ENCODE measurements at places on chromosomes 1 and 21.
A peak's percentile ranks its signal among the peaks of the same experiment; 100 is the strongest.

GRCh38 chr21:38948377-38949069 lies 142.8 kb downstream of the ETS2 start:
- no peak for DNase-seq

DNA sequence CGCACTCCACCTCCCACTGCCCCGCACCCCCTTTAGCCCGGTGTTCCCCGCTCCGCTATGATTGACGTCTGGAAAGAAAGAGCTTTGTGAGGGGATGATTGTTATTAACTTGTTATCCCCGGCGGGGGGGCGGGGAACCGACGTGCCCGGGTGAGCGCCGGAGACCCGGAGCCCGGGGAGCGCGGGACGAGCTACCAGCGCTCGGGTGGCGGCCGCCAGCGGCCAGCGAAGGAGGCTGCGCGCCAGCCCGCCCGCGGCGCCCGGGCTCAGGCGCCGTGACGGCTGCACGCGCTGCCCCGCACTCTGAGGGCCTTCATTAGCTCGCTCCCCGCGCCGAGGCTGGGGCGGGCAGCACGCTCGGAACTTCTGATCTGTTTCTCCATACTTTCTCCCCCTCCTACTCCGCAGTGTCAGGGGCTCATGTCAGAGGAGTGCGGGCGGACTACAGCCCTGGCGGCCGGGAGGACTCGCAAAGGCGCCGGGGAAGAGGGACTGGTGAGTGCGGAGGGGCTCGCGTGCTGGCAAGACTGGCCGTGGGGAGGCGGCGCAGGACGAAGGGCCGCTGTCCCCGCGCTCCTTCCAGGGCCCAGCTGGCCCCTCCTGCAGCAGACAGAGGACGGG lies 2.1 kb downstream of the LHX8 start:
- no peak for DNase-seq

DNA sequence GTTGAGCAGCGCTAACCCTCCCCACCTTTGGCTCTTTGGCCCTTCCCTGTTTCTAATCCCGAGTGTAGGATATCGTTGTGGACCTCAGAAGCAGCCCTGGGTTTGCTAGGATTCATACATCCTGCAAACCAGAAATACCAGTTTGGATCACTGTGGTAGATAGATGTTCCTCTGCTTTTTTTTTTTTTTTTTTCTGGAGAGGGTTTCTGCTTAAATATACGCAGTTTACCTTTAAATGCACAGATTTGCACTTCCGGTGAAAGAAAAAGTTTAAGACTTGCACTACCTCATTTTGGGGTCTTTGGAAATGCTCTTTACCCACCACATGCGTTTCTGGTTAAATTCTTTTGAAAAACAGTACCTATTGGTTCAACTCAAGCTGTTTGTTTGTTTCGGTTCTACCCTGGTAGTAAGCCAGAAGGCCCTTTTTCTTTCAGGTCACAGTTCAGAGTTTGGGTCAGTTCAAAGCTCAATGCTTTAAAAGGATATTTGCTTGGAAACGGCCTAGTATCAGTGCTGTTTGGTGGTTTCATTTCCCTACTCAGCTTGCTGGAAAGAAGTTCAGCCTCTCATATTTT lies 908 bp downstream of the DDI2 start:
- peak; percentile 16 for DNase-seq

DNA sequence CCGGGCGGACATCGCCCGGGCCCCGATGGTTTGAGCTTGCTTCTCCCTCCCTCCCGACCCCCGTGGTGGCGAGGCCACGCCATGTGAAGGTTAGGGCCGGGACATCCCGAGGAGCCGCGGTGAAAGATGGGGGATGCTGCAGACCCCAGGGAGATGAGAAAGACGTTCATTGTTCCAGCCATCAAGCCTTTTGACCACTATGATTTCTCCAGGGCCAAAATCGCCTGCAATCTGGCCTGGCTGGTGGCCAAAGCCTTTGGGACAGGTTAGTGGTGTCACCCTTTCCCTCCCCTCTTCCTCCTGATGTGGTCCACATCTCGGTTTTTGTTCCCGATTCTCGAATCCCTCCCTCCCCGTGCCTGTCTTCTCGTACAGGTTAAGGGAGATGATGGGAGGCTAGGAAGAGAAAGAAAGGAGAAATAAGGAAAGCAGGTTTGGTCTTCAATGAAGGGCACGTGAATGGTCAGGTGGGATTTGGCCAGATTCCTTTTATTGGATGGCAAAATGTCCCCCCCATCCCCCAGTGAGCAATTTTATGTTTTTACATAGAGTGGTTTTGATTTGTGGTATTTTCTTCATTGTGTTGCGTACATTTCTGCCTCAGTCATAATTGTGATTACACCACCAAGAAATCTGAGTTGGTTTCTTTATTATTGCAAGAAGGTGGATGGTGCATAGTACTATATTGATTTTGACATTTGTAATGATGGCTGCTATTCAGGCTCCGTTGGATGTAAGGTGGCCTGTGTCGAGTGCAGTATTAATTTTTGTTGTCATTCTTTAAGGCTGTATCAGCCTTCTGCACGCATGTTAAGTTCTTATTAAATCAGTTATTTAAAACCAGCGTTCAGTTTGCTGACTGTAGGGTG lies 1.2 kb downstream of the CAMSAP2 start:
- peak; percentile 24 for DNase-seq

DNA sequence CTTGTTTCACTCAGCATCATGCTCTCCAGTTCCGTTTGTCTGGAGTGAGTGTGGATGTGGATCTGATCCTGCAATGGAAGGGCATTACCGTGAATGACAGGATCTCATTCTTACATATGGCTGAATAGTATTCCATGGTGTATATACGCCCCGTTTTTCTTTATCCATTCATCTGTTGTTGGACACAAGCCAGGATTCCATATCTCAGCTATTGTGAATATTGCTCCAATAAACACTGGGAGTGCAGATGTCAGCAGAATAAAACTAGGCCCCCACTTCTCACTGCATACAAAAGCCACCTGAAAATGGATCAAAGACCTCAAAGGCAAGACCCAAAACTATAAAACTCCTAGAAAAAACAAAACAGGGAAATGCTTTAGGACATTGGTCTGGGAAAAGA lies 120.3 kb upstream of the TMPRSS2 start:
- no peak for DNase-seq

- no peak for DNase-seq
Measured at GRCh38 chr1:233251201-233251720, 44.3 kb downstream of the PCNX2 start.

GRCh38 chr1:2383576-2383975 lies 7.8 kb downstream of the MORN1 start:
- DNase-seq = no peak

DNA sequence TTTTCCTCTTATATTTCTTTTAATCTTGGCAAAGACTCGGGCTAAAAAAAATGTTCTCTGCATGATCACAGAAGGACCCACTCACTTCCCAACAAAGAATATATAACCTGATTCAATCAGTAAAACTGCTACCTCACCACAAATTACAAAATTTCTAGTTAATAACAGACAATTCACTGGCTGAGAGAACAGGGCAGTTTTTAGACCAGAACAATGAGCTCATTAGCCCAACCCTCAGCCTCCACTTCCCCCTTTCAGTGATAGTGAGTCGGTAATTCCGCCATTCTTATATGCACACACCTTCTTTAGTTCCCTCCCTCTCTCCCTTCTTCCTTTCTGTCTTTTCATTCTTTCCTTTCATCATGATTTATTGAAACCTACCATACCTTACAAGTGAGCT lies 8.9 kb downstream of the SIPA1L2 start:
- DNase-seq = no peak

DNA sequence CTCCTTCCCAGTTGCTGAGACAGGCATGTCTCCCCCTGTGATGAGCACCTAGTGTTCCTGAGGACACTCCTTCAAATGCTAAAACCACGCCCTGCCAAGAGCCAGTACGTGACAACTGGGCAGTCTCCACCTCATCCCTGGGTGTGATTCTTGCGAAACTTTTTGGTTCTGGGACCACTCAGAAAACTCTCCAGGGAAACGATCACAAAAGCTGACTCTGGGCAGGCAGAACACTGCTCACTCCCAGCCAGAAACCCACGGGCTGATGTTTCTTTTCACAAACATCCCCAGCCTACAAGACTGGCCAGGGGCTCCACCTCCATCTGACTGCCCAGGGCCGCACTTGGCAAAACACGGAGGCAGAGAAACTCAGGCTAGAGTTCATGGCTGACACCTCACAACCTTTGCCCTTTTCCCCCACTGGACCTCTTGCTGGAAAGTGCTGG lies 24.4 kb downstream of the DHRS3 start:
- no peak for DNase-seq

- no peak for DNase-seq
Measured at GRCh38 chr1:191483988-191484387, 674.3 kb upstream of the RGS18 start.

GRCh38 chr1:96370757-96371156 lies 350.8 kb upstream of the PTBP2 start:
- DNase-seq = peak; percentile 89

GRCh38 chr21:36350282-36350910 lies 30.4 kb downstream of the MORC3 start:
- peak; percentile 67 for DNase-seq

DNA sequence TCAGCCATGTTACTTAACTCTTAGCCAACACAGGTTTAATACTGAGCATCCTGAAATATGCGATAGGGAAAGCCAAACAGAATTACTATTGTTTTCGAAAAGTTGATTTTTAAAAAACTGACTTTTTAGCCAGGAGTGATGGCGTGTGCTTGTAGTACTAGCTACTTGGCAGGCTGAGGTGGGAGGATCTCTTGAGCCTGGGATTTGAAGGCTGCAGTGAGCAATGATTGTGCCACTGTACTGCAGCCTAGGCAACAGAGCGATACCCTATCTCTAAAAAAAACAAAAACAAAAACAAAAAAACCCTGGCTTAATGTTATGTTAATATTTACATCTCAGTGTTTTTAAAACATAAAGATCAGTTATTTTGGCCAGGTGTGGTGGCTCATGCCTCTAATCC lies 16.7 kb downstream of the NMNAT1 start:
- no peak for DNase-seq

DNA sequence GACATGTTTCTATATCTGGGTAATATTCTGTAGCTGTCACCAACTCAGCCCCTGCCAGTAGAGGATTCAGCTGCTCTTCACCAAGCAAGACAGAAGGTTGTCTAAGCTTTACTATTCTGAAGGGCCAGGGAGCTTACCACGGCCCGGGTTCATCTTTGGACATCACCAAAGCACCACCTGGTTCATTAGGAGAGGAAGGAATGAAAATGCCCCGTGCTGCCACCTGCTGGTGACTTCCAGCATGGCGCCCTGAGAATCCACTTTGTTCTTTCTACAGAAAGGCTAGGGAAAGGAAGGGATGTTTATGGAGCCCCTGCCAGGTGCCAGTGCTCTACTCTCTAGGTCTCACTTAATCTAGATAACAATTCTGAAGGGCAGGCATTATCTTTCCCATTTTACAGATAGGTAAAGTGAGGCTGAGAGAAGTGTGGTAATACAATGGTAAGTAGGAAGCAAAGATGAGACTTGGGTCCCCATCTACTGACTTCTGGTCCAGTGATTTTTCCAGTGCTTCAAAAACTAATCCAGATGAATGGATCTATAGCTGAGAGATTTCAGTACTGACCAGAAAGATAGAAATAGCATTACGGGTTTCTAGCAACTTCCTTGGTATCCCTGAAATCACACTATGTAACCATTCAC lies 79.5 kb downstream of the BEND5 start:
- peak; percentile 23 for DNase-seq

- no peak for DNase-seq
Measured at GRCh38 chr1:21930080-21930571, 7.0 kb downstream of the HSPG2 start.

- DNase-seq = no peak
Measured at GRCh38 chr21:37172646-37173045, 94.5 kb downstream of the VPS26C start.

GRCh38 chr1:236063919-236064673 lies 794 bp downstream of the NID1 start:
- DNase-seq = peak; percentile 63

- no peak for DNase-seq
Measured at GRCh38 chr1:26788515-26788785, 700 bp downstream of the PIGV start.

DNA sequence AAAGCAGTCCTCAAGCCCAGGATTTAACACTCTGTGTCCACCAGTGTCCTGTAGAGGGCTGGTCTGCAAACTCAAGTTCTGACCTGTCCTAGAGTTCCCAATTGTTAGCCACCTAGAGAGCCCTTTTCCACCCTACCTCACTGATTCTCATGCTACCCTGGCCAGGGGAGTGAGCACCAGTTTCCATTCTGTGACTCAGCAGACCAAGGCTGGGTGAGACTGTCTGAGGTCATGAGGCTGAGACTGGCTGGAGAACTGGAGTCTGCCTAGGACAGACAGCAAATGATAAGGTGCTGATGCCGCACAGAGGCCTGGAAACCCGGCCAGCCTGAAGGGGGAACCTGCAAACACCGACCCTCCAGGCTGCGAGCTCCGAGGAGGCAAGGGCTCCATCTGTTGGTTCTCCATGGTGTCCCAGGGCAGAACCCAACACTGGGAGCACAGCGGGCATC lies 13.7 kb downstream of the GLIS1 start:
- peak; percentile 67 for DNase-seq

DNA sequence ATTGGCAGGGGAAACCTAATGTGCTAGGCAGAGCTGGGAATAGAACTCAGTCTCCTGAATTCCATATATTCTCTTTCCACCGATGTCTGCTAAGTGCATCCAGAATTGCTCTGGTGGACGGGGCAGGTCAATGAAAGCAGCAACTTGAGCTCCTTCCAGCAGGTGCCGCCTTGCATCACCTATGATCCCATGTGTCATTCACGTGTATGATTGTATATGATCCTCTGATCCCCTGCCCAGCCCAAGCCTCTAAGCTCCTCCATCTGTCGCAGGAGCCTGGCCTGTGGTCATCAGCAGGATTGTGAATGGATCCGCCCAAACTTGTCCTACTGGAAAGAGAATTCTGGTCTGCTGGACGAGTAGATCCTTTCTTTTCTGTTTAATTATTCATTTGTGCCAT lies 13.1 kb downstream of the ACTA1 start:
- no peak for DNase-seq

DNA sequence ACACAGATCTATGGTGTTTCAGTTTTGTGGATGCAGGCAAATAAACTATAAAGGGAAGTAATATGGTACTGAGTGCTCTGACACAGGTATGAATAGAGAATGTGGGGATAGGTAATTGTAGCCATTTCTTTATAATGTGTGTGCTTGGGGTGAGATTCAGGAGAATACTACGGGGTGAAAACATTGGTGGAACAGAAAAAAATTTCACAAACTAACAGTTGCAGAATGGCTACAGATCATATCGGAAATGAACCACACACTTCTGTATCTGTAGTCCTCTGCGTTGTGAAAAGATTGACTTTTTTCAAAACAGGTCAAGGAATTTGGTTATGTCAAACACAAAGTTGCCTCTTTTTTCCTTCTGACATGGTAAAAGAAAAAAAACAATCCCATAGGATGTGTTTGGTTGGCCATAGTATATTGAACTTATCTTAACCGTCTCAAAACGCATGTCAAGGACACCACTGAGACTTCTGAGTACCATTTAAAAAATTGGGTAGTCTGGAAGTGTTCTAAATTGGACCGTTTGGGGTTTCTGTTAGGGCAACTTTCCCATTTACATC lies 1.1 kb upstream of the CDC73 start:
- no peak for DNase-seq

GRCh38 chr1:51755437-51755836 lies 123.1 kb downstream of the NRDC start:
- no peak for DNase-seq

- DNase-seq = no peak
Measured at GRCh38 chr21:35081861-35082260, 32.8 kb upstream of the RUNX1 start.

All from astrocyte of the spinal cord (primary cell).